Stimulated activated CD4-positive, alpha-beta T cell treated with anti-CD3 and anti-CD28 coated beads, TNF-alpha, amount 100 ng/mL, for 48 hours (primary cell): ENCODE measurements at places on chromosomes 1 and 21.

- DNase-seq: no peak
These were observed 1.4 kb downstream of the DSCAM start for GRCh38 chr21:40845441-40845995.

DNA sequence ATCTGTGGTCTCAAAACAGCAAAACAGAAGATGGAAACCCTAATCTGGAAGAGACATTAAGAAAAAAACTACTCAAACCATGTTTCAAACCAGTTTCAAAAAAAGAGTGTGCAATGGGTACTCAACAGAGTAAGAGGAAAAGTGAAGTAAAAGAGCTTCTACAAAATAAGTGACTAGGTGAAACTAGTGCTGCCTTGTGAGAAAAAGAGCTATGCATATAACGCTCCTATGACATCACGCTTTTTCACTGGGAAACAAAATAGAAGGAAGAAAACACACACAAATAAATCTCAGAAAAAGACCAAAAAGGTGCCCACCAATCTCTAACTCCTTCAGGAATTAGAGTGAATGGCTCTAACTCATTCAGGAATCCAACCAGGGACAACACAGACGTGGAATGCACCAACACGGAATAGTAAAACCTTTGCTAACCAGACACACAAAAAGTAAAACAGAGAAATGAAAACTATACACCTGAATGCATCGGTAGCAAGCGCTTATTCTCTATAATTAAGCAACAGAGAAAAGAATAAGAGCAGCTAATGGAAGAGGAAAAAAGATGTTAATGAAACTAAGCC is 1.3 kb downstream of the FOXJ3 start:
- DNase-seq: no peak

- DNase-seq: no peak
These were observed 46.7 kb downstream of the H3-3A start for GRCh38 chr1:226108935-226109828.

- no peak for DNase-seq
These were observed 132.7 kb upstream of the IPO9 start for GRCh38 chr1:201696217-201696761.

DNA sequence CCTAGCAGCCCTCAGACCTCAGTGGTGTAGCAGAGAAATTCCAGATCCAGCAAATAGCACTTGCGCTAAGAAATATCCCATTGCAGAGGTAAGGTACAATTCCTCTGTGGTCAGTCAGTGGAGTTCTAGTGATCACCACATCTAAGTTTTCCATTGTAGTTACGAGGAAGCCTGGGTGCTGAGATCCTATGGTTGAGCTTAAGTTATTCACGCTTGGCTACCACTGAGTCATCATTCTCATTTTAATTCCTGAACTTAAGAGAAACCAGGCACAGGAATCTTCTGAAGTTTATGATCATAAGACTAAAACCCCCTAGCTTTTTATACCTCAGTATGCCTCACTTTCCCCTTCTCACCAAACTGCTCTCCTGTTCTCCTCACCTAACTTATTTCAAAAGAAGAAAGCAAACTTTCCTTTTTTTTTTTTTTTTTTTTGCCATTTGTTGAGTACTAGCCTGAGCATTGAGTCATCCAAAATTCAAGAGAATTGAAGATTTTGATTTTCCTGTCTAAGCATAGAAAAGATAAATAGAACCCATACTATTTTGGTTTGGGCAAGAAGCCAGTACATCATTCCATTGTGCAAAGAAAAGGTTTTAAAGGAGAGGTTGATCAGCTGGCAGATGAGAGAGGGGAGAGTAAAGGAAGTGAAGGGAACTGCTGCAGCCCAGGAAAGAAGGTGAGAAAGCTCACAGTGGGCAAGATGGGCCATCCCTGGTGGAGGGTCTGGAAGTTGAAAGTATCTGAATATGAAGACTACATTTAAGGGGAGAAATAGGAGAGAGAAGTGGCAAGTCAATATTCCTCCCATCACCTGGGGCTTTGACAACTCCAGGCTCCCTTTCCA is 39.9 kb downstream of the SERBP1 start:
- no peak for DNase-seq
